GM12864 (cell line): ENCODE measurements at places on chromosomes 7 and 10.

DNA sequence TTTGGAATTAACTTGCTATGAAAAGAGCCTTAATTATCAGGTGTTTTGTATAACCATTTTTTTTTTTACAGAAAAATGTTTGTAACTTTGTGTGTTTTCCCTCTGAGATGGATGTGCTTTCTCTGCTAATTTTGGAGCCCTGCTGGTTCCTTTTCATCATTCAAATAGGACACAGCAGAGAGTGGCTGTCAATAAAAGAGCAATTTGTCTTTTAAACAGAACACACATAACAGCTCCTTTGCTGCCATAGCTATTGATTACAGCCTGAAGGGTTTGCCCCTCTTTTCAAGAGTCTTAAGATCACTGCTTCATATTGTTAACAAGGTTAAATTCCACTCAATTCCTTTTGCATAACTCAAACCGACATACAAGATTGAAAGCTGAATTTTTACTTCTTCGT, 187.2 kb upstream of the MBL2 start:
- DNase-seq: no peak

DNA sequence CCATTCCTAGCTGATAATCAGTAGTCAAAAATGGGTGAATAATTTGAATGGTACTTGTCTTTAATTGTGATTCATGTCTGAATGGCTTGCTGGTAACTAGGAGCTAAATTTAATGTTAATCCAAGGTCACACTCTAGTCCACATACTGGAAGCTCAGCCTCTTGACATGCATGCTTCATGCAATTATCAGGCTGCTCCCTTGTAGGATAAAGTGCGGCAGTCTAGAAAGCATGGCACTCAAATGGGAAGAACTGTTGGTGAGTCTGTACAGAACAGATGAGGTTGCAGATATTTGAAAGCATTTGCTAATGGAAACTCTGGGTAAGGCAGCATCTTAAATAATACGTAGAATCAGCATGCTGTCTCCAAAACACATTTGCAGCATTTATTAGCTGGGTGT, 499.4 kb downstream of the AUTS2 start:
- DNase-seq: no peak

DNA sequence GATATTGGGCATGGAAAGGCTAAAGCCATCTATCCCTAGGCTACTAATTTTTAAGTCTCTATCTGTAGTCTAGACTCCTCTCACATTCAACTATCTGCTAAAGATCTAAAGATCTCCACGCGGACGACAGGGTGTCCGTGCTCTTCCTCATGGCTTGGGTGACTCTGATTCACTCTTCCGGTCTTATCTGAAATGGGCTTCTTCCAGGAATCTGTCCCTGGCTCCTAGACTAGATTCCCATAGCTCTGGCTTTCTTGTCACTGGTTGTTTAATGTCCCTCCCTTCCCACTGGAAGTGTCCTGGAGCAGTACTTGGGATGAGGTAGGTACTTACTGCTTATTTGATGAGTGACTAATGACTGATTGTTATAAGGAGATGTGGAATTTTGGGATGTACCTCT, 62.0 kb upstream of the PODXL start:
- DNase-seq: no peak

GRCh38 chr7:8433477-8434289, at the start of gene NXPH1:
NXPH1 (plus strand) TSS chr7:8433609.
- no peak for DNase-seq

- DNase-seq: no peak
Measured at GRCh38 chr7:80362010-80362618, 149.8 kb downstream of the GNAT3 start.

- no peak for DNase-seq
Measured at GRCh38 chr10:67306588-67307205, 380.9 kb downstream of the LRRTM3 start.

- no peak for DNase-seq
Measured at GRCh38 chr7:30874656-30875302, 36.9 kb upstream of the AQP1 start.

- no peak for DNase-seq
Measured at GRCh38 chr7:107592361-107593024, 12.4 kb downstream of the BCAP29 start.
